NCI-H2107 (cell line): ENCODE measurements at places on chromosomes 1 and 21.

- no peak for DNase-seq
Observed at GRCh38 chr1:155873860-155874259, 14.5 kb downstream of the SYT11 start.

- DNase-seq = no peak
Observed at GRCh38 chr1:85936470-85936869, 220.1 kb downstream of the COL24A1 start.

- no peak for DNase-seq
Observed at GRCh38 chr1:12305377-12305776, 75.5 kb downstream of the VPS13D start.

GRCh38 chr1:5274527-5274926 is 620.1 kb downstream of the AJAP1 start:
- no peak for DNase-seq

GRCh38 chr1:199157494-199157893 is 518.7 kb downstream of the PTPRC start:
- no peak for DNase-seq
